Activated T-helper 1 cell treated with anti-CD3 and anti-CD28 coated beads, Interleukin-12 subunit alpha, Interleukin-12 subunit beta, Interleukin-2, Interleukin-4 antibody, amounts not matched to agents 30 ng/mL and 10 ng/mL and 1 ng/mL, durations not matched to agents 14 hours and 24 hours and 36 hours (primary cell): ENCODE measurements at places on chromosomes 2 and 18. TPM values are rescaled to one million over a fixed set of nuclear protein-coding genes. Genes with fewer than 3 reads are reported as not detected.

DNA sequence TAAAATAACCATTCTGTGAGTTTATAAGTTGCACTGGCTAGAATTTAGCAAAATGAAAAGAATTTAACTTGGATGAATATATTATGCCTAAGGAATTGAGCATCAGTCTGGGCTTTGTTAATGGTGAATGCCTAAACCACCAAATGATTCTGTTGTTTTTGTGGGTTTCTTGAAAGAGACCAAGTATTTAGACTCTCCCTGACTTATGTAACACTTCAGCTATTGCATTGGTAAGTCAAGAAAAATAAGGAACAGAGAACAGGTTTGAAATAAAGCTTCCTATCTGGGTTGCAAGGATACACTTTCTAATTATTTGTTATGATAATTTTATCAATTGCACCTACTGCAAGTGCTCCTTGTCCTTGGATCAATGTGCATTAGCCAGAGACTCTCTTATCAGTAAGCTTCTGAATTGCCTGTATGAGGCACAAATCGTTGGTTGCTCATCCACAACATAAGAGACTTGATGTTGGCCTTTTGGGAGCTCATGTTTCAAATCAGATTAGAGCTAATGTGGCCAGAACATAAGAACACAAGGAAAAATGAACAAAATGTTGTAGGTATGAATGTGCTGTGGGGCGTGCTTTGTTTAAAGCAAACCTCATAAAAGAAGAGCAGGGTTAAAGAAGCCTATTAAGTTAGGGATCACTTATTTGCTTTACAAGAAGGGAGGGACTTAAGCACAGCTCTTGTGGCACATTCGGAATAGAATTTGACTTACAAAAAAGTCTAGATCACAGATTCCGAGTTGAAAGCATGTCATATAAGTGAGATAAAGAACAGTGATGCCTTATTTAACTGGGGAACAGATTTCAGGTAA lies 37.2 kb downstream of the PRKCE start:
- H3K4me3 ChIP-seq, result no peak overlapping the region
- no peaks in the 10 kb centered on the region for H3K4me1 ChIP-seq
- no peak for DNase-seq
- no peaks in the 10 kb centered on the region for H3K36me3 ChIP-seq
- H3K27ac ChIP-seq, result no peak overlapping the region
- H3K27me3 ChIP-seq, result peaks cover 3% of the 10 kb centered on the region

DNA sequence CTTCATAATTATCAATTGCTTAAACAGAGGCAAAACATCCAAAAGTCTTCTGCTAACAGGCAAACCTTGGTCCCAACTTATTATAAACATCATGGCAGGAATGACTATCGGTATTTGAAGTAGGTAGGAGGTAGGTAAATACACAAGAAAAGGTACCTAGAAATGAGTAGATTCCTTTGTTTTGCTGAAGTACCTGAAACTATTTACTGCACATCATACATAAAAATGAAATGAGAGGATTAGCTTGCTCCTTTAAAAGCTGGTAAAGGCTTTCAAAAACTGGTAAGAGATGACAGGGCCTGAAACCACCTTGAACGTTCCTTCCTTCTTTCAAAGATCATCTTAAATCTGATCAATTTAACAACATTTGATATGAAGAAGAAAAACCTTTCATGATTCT lies 55.2 kb upstream of the MAPRE2 start:
- no peaks in the 10 kb centered on the region for H3K4me1 ChIP-seq
- no peaks in the 10 kb centered on the region for H3K36me3 ChIP-seq
- no peak overlapping the region for H3K4me3 ChIP-seq
- no peak for DNase-seq
- no peak overlapping the region for H3K27ac ChIP-seq
- H3K27me3 ChIP-seq, result peaks cover 14% of the 10 kb centered on the region

GRCh38 chr2:169462896-169463695 lies 16.2 kb upstream of the BBS5 start:
- no peaks in the 10 kb centered on the region for H3K36me3 ChIP-seq
- no peak for DNase-seq
- no peak overlapping the region for H3K4me3 ChIP-seq
- H3K4me1 ChIP-seq, result no peaks in the 10 kb centered on the region
- H3K27ac ChIP-seq, result no peak overlapping the region

Gene PHOSPHO2
- 4.5 and 4.6 TPM in 2 replicates for total RNA-seq

Gene EFHD1
- total RNA-seq, result 0.13 and 0.54 TPM in 2 replicates

DNA sequence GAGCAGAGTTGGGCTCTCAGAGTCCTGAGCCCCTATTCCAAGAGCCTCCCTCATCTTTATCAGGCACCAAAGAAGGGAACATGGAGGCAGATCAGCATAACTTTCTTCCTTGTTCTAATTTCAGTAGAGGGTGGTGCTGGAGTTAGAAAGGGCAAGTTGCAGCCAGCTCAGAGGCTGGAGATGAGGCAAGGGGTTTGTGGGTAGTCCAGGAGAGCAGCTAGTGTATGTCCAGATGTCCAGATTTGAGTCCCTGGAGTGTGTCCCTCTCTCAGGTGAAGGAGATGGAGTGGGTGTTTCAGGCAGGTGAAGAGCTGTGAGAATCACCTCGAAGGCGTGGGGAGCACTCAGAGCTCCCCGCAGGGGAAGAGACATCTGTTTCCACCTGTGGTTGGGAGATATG lies 478 bp upstream of the PRKAG3 start:
- DNase-seq, result no peak
- H3K27ac ChIP-seq, result no peak overlapping the region
- H3K36me3 ChIP-seq, result no peaks in the 10 kb centered on the region
- H3K4me1 ChIP-seq, result no peaks in the 10 kb centered on the region
- no peak overlapping the region for H3K4me3 ChIP-seq

Gene PTPRN
- total RNA-seq, result 0.23 TPM in 1 of 2 replicates, not detected in the other

DNA sequence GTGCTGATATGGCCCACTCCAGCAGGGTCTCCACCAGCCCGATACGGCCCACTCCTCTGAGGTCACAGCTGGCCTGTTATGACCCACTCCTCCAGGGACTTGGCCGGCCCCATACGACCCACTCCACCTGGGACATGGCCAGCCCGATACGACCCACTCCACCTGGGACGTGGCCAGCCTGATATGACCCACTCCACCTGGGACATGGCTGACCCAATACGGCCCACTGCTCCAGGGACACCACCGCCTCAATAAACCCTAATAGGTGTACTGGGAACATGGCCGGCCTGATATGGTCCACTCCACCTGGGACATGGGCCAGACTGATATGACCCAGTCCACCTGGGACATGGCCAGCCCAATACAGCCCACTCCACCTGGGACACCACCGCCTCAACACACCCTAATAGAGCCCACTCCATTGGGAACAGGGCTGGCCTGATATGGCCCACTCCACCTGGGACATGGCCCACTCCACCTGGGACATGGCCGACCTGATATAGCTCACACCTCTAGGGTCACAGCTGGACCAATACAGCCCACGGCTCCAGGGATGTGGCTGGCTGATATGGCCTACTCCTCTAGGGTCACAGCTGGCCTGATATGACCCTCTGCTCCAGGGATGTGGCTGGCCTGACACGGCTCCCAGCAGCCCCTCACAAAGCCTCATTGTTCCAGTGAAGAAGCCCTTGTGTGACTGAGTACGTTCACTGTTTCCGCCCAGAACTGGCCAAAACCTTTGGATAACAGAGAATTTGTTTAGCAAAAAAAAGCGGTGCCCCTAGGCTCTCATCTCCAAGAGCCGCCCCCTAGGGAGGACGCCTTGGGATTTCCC lies 245.6 kb downstream of the HDAC4 start:
- H3K4me1 ChIP-seq, result peaks cover 24% of the 10 kb centered on the region
- H3K4me3 ChIP-seq, result no peak overlapping the region
- no peak for DNase-seq
- no peaks in the 10 kb centered on the region for H3K27me3 ChIP-seq
- peaks cover 64% of the 10 kb centered on the region for H3K36me3 ChIP-seq

Gene DTNA
- total RNA-seq, result not detected in 2 replicates

GRCh38 chr2:209663139-209663538 lies 108.5 kb upstream of the UNC80 start:
- no peaks in the 10 kb centered on the region for H3K27me3 ChIP-seq
- H3K4me1 ChIP-seq, result no peaks in the 10 kb centered on the region
- no peak overlapping the region for H3K4me3 ChIP-seq
- DNase-seq, result no peak

Gene SNTG2
- not detected in 2 replicates for total RNA-seq

Gene CRYGC
- total RNA-seq, result not detected in 2 replicates

GRCh38 chr2:620471-621302 lies 56.5 kb downstream of the TMEM18 start:
- H3K27ac ChIP-seq, result no peak overlapping the region
- no peak for DNase-seq
- H3K27me3 ChIP-seq, result peaks cover 1% of the 10 kb centered on the region
- H3K36me3 ChIP-seq, result no peaks in the 10 kb centered on the region

DNA sequence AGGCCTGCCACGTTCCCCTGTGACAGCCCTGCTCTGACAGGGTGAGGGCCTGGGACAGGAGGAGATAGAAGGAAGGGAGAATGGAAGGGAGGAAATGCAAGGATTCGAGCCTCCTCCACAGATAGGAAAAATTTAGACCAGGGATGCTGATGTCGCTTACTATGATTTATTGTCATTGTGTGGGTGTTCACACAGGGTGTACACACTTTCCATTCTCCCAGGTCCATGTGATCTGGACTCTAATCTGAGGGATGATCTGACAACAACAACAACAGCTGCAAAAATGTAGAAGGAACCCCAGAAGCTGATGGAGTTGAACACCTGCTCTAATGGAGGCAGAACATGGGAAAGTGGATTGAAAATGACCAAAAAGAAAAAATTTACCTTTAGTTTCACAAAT lies 231.7 kb upstream of the TNP1 start:
- DNase-seq, result no peak
- H3K27ac ChIP-seq, result no peak overlapping the region
- H3K4me1 ChIP-seq, result peaks cover 46% of the 10 kb centered on the region
- no peaks in the 10 kb centered on the region for H3K36me3 ChIP-seq

Gene APCDD1
- not detected in 2 replicates for total RNA-seq

Gene IL1F10
- not detected in 2 replicates for total RNA-seq
